ENCODE measurements at places on chromosomes 13 and 19.

DNA sequence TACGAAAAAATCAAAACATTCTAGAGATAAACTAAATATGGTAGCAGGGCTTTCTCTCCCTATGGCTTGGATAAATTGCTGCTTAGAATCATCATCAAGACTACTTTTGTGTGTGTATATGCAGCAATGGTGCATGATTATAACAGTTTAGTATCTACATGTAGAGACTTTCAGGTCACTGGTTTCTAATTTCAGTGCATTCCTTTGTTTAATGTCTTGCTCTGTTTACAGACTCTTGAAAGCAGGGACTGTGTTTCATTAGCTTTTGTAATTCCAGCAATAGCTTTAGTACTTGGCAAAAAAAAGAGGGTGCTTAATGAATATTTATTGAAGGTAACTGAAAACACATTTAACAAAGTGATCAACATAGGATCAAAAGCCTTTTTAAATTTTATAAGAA, 420.7 kb downstream of the PCDH9 start:
- no peak for DNase-seq

- no peak for DNase-seq
Measured at GRCh38 chr13:79621449-79621848, 140.5 kb downstream of the NDFIP2 start.

DNA sequence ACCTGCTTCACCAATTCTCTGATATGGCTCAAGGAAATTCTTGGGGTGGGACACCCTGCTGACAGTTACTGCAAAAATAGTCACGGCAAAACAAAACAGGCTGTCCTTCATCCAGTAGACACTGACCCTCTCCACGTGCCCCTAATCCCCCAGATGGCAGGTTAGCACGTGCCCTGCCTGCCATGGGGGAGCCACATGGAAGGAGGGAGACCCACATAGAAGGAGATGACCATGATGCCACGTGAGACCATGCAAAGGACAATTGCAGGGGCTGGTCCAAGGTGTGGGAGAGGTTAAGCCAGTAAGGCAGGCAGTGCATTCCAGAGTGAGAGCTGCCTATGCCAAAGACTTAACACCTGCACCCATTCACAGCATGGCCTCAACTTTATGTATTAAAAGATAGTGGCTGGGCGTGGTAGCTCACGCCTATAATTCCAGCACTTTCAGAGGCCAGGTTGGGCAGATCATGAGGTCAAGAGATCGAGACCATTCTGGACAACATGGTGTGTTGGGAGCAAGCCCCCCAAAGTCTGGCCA, 82.7 kb downstream of the ZNF429 start:
- DNase-seq = no peak

- DNase-seq = no peak
Measured at GRCh38 chr19:41915776-41916414, 12.4 kb downstream of the ERFL start.

DNA sequence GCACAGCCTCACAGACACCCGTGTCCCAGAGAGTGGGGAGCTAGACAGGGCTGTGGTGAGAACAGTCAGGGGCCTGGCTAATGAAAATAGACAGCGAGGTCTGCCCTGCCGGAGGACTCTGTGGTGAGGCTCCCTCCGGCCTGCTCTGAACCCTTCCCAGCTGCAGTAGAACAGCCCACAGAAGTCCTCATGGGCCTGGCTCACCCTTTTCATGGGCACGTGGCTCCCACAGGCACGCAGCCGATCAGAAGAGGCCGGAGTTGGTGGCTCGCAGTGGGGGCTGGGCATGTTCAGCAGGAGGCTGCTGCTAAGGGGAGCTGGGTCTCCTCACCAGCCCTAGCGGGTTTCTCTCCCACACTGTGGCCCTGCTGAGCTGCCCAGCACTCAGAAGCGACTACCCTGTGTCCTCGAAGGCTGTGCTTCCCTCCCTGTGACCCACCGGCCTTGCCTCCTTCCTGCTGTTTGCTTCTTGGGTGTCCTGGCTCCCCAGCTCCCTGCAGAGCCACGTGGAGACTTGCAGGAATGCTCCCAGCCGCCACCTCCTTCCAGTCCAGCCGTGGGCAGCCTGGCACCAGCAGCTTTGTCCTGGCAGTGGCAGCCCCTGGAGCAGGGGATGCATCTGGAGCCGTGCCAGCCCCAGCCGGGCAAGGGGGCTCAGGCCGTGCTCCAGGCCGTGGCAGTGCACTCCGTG, 138.7 kb downstream of the KDM4B start:
- DNase-seq = no peak

DNA sequence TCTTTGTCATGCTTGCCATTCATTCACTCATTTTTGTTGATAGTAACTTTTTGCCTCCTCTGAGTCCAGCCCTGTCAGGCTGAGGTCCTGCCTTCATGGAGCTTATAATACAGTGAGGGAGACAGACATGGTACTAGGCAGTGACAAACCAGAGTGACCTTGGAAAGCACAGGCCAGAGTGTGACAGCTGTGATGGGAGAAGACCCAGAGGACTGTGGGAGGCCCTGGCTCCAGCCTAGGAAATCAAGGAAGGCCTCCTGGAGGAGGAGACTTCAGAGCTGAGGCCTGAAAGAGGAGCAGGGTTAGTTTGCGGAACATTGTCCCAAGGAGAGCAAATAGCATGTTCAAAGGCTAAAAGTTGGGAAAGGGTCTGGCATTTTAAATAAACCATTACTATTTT, 20.5 kb downstream of the PAK4 start:
- no peak for DNase-seq

DNA sequence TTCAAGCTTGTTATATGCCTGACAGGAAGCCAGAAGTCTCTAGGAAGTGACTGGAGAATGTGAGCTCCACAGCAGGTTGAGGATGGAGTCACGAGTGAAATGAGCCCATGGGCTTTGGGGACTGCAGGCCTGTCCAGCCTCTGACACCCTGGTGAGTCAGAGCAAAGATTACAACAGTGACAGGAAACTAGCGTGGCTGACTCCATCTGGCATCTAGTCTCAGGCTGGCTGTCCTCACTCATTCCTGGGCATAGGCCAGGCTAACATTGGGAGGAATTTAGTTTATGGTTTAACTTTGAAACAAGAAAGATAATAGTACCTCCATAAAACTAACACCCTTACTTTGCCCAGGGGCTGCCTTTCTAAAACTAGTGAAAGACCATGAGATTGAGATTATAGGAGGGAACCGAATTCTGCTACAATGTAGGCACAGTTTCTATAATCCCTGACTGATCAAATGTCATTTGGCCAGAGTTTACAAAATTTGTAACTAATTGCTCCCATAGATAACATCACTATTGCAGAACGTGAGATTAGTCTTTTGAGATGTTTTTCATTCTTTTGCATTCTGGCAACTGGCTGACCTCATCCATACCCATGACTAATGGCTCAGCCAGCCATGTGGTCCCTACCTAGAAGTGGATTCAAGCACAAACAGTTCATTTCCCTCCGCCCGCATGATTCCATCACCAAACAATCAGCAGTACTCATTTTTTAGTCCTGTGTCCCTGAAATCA, 28.4 kb downstream of the PSG1 start:
- peak; percentile 60 for DNase-seq

DNA sequence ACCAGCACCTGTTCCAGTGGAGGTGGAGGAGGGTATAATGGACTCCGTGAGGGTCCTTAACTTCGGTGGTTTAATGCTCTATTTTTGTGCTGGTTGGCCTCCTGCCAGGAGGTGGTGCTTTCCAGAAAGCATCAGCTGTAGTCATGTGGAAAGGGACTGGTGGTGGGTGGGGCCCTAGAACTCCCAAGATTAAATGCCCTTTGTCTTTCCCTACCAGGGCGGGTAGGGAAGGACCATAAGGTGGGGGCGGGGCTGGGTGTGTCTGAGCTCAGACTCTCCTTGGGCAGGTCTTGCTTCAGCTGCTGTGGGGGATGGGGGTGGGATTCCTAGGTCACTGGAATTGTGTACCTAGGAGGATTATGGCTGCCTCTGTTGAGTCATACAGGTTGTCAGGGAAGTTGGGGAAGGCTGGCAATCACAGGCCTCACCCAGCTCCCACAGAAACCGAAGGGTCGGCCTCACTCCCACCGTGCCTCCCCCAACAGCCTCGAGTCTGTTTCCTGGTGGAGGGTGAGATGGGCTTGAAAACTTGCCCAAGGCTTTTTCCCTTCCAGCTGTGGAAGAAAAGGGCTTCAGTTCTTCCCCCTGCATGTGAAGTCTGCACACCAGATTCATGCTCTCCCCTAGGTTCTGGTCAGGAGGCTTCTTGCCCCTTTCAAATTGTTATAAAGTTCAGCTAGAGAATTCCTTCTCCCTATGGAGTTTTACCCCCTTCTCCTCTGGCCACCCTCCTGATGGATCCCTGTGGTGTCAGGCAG, 60.3 kb upstream of the CLDN10 start:
- DNase-seq = peak; percentile 84

DNA sequence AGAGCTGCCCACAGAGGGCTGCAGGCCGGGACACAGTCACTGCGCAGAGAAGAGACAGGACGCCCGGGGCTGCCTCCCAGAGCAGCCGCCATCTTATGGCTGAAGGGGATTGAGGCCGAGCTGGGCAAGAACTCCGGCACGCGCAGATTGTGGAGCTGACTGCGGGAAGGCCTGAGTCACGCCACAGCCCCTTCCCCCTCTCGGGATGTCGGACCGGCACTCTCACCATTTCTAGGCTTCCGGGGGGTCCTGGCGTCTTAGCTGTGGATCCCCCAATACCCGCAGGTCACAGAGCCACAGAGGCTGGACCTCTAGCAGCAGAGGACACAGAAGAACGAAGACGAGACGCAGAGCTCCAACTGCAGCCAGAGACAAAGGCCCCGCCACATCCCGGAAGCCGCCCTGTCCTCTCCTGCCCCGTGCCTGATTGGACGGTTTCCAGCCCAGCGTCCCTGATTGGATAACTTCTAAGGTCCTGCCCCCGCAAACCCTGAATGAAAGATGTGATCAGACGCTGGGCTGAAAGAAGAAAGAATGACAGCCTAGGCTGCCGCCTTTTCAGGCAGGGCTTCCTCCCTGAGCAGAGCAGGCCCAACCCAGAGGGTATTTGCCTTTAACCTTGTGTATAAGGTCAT, at the start of gene ZNF43:
Gene ZNF43, minus strand, starts transcription at position 373 of the 635 bp plus-strand sequence. Its CDS starts 144 bp downstream, at position 229.
- DNase-seq = peak; percentile 98

GRCh38 chr13:37375724-37376123, 222.8 kb downstream of the POSTN start:
- DNase-seq = no peak

- no peak for DNase-seq
Measured at GRCh38 chr19:56974556-56975207, 134.2 kb upstream of the PEG3 start.

DNA sequence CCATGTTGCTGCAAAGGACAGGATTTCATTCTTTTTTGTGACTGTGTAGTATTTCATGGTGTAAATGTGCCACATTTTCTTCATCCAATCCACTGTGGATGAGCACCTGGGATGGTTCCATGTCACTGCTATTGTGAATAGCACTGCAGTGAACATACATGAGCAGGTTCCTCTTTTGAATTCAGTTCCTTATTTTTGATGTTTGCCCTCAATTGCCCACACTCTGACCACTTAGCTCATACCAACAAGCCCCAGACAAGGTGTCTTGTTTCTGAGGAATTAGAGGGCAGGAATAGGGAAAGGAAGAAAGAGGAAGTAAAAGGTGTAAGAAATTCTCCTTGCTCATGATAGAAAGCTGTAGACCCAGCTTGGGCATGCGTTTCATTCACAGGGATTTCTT, 244.2 kb upstream of the ZNF507 start:
- no peak for DNase-seq

GRCh38 chr13:97878431-97879375, 74.8 kb upstream of the IPO5 start:
- no peak for DNase-seq

DNA sequence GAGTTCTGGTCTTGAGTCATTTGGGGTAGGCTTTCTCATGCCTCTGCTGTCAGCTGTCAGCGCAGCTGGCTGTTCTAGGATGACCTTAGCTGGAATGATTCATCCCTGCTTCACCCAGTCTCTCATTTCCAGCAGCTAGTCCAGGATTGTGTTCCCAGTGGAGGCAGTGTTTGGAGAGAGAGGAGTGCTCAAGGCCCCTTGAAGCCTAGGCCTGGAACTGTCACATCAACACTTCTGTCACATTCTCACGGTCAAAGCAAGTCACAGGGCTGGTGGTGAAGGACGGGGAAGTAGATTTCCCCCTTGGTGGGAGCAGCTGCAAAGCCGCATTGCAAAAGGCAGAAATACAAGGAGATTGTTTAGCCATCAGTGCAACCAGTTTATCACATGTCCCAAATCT, 15.2 kb downstream of the TPT1 start:
- no peak for DNase-seq

- DNase-seq = no peak
Measured at GRCh38 chr13:33405371-33405770, 119.8 kb upstream of the STARD13 start.
